ENCODE measurements at places on chromosomes 13 and 19.

DNA sequence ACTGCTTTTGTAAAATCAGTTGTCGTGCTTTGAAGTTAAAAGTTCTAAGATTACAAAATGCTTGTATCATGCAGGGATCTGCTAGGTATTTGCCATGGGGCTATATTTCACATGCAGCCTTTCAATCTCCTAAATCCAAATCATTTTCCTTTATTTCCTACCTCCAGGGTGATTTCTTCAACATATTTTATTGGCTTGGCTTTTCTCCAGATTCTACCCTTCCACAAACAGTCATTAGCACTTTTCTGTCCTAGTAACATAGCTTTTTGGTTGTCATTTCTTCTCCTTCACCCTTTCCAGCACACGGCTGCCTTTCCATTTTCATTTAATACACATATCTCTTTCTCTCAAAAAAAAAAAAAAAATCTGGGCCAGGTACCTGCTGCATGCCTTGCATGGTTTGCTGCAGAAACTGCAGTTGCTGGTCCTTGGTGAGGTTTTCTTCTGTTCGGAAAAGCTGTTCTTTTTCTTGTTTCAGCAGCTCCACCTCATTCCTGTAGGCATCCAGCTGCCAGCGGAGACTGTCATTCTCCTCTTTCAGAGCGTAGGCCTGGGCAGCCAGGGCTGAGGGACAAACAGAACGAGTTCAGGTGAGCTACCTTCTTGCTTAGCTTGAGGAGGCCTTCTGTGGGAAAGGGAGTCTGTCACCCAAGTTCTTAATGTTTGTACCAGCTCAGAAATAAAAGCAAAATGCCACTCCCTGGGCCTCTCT lies 274.7 kb downstream of the DNAJC15 start:
- no peak for DNase-seq

DNA sequence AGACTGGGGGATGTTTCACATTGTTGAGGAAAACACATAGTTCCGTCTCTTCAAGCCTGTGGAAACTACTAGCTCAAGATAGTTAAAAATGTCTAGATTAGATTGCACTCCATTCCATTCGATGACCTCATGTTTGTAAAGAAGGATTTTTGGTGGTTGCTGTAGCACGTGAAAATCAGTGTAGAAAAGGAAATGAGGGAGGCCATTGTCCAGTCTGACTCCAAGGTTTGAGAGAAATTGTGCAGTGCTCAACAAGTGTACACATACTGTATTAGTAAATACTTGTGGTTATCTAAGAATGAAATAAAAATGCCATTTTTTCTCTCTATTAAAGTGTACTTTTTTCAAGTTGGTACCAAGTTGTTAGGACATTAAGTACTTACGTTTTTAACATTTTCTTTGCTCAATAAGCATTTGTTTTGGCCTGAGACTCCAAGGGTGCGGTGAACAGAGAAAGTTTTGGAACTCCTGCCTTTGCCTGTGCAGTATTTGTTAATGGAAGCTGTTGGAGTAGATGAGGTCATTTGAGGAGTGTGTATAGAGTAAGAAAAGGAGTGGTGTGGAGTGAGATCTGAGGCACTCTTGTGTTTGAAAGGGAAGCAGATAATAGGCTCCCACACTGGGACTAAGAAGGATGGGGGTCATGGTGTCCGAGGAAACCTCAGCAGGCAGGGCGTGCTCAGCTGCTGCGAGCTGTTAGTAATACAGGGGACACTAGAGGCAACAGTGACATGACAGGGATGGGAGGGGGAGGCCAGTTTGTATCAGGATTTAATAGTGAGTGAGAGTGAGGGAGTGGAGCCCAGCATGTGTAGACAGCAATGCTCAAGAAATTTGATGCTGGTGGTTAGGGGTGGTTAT lies 4.4 kb downstream of the WASF3 start:
- DNase-seq, result peak; percentile 80

GRCh38 chr19:12723381-12723640 lies 421 bp downstream of the TNPO2 start:
- peak; percentile 14 for DNase-seq

DNA sequence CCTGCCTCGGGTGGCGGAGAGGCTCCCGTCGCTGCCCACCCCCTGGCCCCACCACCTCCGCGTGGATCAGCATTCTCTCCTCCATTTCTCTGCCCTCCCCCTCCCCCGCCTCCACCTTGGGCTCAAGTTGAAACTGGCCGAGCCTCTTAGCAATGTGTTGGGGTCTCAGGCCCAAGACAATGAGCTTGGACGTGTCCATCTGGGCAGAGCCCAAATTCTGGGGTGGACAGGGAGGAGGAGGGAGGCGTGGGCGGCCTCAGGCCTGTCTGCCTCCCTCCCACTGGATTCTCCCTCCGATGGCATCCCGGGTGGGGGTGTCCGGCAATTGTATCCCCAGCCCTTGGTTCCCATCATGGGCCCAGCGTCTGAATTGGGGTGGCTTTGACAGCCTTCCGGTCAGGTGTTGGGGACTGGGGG lies 1.2 kb downstream of the CELF5 start:
- no peak for DNase-seq

GRCh38 chr19:48102870-48103751 lies 7.5 kb downstream of the PLA2G4C start:
- peak; percentile 35 for DNase-seq

- DNase-seq, result no peak
Observed at GRCh38 chr19:4730740-4731171, 7.1 kb upstream of the DPP9 start.

DNA sequence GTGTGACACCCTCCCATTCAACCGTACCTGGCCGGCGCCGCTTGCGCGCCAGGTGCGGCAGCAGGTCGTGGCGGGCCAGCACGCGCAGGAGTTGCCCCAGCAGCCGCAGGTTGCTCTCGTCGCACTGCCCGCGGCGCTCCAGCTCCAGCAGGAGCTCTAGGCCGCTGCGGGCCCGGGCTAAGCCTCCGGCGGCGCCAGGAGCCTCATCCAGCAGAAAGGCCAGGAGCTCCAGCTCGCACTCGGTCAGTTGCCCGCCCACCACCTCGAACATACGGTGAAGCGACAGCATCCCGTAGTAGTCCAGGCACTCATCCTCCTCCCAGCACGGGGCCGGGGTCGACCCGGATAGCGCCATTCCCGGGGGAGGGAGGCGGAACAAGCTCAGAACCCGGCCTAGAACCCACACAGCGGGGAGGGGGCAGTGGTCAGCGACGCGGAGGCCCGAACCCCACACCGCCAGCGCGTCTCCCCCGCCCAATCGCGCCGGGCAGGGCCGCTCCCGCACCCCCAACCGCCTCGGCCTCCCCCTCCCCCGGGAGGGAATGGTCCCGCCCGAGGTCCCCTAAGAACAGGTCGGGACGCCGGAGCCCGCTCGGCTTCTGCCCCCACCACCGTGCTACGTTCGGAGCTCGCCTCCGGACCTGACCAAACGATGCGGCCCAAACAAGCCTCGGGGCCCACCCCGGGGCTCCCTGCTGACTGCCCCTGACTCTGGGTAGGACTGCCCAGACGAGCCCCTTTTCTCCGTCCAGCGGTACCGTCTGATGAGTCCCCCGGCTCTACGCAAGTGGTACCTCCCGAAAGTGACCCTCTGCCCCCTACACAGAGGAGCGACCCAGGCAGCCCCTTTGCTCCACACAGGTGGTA lies 591 bp downstream of the DEDD2 start:
- peak; percentile 23 for DNase-seq

DNA sequence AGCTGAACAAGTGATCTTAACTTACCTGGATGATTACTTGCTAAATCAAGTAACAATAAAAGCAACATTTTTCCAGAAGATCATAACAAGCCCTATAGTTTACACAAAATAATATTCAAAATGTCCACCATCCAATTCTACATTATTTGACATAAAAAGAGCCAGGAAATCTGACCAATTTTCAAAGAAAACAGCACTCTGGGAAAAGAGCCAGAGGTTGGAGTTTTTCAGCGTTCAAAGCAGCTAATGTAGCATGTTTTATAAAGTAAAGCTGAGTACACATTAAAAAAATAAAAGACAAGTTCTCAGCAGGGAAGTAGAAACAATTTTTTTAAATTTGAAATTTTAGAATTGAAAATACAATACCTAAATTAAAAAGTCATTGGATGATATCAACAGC lies 62.6 kb downstream of the UFM1 start:
- DNase-seq, result no peak

DNA sequence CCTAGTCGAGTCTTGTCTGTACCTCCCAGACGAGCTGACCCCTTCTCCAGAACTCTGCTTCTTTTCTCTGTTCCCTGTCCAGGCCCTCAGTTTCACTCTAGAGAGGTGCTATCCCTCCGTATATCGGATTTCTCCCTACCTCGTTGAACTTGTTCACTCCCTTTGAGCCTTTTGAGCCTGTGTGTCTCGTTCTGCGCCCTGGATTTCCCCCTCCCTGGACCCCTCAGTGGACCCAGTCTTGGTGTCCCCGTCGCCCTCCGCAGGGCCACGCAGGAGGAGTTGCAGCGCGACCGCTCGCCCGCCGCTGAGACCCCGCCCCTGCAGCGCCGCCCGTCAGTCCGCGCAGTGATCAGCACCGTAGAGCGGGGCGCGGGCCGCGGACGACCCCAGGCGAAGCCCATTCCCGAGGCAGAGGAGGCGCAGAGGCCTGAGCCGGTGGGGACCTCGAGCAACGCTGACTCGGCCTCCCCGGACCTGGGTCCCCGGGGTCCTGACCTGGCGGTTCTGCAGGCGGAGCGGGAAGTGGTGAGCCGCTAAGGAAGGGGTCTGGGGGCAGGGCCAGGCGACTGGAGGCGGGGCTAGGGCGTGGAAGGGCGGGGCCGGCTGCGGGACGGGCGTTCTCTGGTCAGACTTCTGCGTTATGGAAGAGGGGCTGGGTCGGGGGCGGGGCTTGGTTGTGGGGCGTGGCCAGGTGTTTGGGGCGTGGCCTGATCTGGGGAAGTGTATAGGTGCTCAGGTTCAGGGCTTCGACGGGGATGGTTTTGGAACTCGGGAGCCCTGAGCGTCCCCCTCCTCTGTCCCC lies 5.5 kb downstream of the EPS8L1 start:
- peak; percentile 45 for DNase-seq

All from fibroblast of lung (primary cell).